ENCODE measurements at places on chromosomes 5 and 9.

DNA sequence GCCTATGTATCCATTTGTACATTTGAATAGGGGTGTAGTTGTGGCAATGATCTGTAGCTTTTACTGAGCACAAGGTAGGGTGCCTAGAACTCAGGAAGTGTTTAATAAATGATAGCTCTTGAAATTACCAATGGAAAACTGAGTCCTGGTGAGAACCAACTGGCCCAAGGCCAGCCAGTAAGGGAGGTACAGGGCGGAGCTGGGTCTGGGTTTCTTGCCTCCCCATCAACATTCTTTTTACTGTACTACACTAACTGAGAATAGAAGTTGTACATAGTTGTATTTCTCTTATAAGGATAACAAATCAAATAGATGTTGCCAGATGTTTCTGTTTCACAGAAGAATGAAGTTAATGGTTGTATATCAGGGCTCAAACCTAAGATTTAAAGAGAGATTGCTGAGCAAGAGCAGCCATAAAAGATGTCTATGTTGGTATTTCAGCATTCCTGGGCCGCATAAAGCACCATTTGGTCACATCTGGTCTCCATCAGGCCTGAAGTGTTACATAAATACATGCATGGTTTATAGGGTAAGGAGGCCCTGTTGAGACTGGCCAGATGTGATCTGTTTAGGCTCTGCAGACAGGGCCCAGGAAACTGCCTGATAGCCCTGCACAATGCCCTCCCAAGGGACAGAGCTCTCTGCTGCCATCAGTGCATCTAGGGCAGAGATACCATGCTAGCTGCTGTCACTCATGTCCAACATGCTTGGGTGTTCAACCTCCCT lies 210.5 kb downstream of the NXNL2 start:
- DNase-seq, result no peak

DNA sequence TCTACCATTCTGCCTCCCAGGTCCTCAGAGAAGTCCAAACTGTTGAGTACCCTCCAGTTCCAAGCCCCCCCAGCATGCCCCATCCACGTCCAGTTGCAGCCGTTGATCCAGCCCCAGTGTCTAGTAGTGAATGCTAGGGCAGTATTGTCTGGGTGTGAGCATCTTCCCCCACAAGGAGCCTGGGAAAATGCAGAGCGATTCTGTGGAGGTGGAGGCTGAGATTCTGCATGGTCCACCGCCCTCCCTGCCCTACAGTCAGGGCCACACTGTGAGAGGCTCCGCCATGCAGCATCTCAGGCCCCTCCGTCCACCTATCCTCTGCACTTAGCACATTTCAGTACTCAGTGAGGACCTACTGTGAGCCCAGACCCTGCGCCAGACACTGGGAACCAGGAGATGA lies 135.9 kb downstream of the GABBR2 start:
- DNase-seq, result no peak

DNA sequence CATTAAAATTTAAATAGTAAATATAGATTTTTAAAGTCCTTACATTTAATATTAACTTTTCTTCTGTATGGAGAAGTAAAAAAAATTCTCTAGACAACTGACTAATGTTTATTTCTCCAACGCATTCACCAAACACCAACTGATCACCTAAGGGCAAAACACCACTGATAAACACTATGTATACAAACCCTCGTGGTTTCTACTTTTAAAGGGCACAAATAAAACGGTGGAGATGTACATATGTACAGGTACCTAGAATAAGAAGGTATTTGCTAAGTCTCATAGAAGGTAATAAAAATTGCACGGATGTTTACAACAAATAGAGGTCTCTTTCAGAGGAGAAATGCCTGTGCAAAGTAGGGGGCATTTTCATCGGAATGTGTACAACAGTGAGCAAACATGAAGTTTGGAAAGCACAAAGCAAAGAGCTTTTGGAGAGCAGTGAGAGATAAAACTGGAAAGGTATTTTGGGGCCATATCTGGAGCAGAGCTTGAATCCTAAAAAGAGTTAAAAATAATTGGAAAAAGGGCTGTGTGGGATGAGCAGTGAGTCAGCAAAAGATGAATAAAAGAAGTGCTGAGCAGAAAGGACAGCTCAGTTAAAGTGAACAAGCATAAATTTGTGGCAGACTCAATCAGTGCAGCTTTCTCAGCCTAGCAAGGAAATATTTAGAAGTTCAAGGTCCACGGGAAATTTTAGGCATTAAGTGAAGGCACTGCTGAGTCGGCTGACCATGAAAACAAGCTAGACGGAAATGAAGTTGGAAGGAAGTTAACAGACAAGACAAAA lies 160.0 kb downstream of the TMEM161B start:
- no peak for DNase-seq

- no peak for DNase-seq
Measured at GRCh38 chr9:72990397-72991182, 37.7 kb upstream of the ALDH1A1 start.

DNA sequence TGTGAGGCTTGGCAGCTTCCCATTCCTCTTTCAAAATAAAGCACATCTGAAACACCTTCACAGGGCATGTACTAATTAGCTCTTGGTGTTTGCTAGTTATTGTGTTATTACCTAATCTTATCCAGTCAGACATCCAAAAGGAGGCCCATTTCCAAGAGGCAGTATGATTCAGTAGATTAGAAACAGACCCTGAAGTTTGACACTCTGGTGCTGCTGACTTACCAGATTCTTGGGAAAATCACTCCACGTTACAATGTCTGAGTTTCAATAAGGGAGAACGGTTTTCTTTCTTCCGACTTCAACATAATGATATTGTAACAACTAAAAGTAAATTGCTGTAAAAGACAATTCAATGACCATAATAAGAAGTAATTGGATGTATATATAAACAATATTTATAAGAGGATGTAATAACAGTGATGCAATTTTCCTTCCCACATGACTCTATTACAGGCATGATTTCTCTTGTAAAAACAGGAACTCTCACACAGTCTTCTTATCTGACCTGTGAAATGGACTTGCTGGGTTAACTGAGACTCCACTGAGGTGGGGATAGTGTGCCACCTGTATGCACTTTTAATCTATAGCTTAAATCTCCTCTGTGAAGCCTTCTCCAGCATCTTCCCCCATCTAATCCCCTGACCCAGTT lies 181.3 kb upstream of the ELL2 start:
- no peak for DNase-seq

GRCh38 chr5:97623441-97623840 lies 440.4 kb upstream of the RIOK2 start:
- DNase-seq, result no peak

- no peak for DNase-seq
Measured at GRCh38 chr9:4614627-4615026, 47.5 kb upstream of the PLPP6 start.

DNA sequence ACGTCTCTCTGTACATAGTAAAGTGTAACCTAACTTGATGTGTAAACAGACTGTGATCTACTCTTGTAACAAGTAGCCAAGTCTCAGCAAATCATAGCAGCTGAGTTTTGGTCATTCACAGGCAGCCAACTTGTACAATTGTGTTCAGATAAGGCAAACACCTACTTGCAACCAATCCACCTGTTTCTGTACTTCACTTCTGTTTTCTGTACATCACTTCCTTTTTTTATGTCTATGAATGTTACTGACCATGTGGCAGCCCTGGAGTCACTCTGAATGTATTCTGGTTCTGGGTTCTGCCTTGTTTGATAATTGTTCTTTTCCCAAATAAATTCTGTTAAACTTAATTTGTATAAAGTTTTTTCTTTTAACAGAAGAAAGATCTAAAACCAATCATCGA lies 26.0 kb downstream of the RLN2 start:
- DNase-seq, result no peak

DNA sequence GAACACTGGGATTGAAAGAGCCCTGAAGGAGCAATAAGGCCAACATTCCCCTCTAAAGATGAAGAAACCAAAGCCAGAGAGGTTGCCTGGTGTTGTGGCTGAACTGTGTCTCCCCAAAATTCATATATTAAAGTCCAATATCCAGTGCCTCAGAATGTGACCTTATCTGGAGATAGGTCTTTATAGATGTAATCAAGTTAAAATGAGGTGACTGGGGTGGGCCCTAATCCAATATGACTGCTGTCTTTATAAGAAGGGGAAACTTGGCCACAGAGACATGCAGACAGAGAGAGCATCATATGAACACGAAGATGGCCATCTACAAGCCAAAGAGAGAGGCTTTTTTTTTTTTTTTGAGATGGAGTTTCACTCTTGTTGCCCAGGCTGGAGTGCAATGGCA lies 66.9 kb upstream of the PLPP1 start:
- DNase-seq, result no peak

GRCh38 chr5:58412081-58412480 lies 47.8 kb downstream of the PLK2 start:
- no peak for DNase-seq

- no peak for DNase-seq
Measured at GRCh38 chr9:123364241-123364824, 8.3 kb downstream of the CRB2 start.
